ENCODE measurements at places on chromosomes 12 and 14. TPM values are rescaled to one million over a fixed set of nuclear protein-coding genes. Genes with fewer than 3 reads are reported as not detected.

DNA sequence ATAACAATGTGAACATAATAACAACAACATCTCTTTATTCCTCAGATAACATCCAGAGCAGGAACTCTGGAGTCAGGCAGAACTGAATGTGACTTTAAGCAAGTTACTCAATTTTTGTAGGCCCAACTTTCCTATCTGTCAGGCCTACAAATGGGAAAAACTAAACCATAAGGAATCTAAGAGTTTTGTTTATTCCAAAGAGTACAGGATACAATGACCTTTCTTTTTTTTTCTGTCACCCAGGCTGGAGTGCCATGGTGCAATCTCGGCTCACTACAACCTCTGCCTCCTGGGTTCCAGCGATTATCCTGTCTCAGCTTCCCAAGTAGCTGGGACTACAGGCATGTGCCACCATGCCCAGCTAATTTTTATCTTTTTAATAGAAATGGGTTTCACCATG, 9.4 kb downstream of the LPCAT3 start:
- H3K4me1 ChIP-seq, result peaks cover 7% of the 10 kb centered on the region
- H3K4me3 ChIP-seq, result no peak overlapping the region
- H3K27ac ChIP-seq, result no peak overlapping the region
- H3K36me3 ChIP-seq, result peaks cover 14% of the 10 kb centered on the region

- H3K4me1 ChIP-seq, result no peaks in the 10 kb centered on the region
- H3K36me3 ChIP-seq, result no peaks in the 10 kb centered on the region
- no peak for DNase-seq
Observed at GRCh38 chr12:118842866-118843265, 138.5 kb upstream of the SRRM4 start.

The DBX2 gene
- total RNA-seq, result not detected

The LGMN gene
- 4.7 TPM for total RNA-seq

- no peak for DNase-seq
- no peaks in the 10 kb centered on the region for H3K36me3 ChIP-seq
- H3K4me3 ChIP-seq, result no peak overlapping the region
- peak overlapping the region; percentile 37 for H3K27ac ChIP-seq
Observed at GRCh38 chr12:124024776-124025175, 51.8 kb downstream of the ZNF664 start.

- H3K4me3 ChIP-seq, result no peak overlapping the region
- no peaks in the 10 kb centered on the region for H3K36me3 ChIP-seq
- no peak overlapping the region for H3K27ac ChIP-seq
- DNase-seq, result no peak
- H3K27me3 ChIP-seq, result peaks cover 4% of the 10 kb centered on the region
- no peaks in the 10 kb centered on the region for H3K4me1 ChIP-seq
Observed at GRCh38 chr12:124248941-124249825, 45.7 kb upstream of the RFLNA start.

- H3K27me3 ChIP-seq, result no peaks in the 10 kb centered on the region
- H3K4me1 ChIP-seq, result peaks cover 31% of the 10 kb centered on the region
- peak overlapping the region; percentile 88 for H3K4me3 ChIP-seq
- H3K27ac ChIP-seq, result peak overlapping the region; percentile 89
- H3K36me3 ChIP-seq, result peaks cover 2% of the 10 kb centered on the region
- DNase-seq, result no peak
Observed at GRCh38 chr12:7017870-7018349, 366 bp downstream of the LPCAT3 start.

The SMCO2 gene
- 0.46 TPM for total RNA-seq

GRCh38 chr14:87491816-87492215, 501.2 kb downstream of the GALC start:
- H3K27me3 ChIP-seq, result no peaks in the 10 kb centered on the region
- no peak overlapping the region for H3K4me3 ChIP-seq
- H3K36me3 ChIP-seq, result no peaks in the 10 kb centered on the region
- no peaks in the 10 kb centered on the region for H3K4me1 ChIP-seq
- H3K27ac ChIP-seq, result no peak overlapping the region

The DHRS4L2 gene
- 22.5 TPM for total RNA-seq

The DDX55 gene
- total RNA-seq, result 38.3 TPM

DNA sequence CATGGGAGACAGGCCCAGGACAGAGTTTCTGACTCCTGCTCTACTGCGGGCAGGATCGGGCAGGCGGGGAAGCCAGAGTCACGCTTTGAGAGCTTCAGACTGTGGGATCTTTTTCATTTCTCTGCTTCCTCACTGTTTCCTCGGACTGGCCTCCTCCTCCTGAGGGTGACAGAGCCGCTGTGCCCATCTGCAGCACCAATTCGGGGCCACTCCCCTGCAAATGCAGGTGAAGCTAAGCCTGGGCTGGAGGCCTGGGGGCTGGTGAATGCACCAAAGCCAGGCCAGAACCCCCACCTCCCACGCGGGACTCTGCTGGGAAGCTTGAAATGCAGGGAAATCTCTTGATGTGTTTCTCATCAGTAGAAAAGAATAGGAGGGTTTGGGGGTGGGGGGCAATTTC, 77.5 kb downstream of the FOXN3 start:
- H3K27me3 ChIP-seq, result no peaks in the 10 kb centered on the region
- peaks cover 12% of the 10 kb centered on the region for H3K4me1 ChIP-seq
- peaks cover 20% of the 10 kb centered on the region for H3K36me3 ChIP-seq
- H3K27ac ChIP-seq, result no peak overlapping the region

DNA sequence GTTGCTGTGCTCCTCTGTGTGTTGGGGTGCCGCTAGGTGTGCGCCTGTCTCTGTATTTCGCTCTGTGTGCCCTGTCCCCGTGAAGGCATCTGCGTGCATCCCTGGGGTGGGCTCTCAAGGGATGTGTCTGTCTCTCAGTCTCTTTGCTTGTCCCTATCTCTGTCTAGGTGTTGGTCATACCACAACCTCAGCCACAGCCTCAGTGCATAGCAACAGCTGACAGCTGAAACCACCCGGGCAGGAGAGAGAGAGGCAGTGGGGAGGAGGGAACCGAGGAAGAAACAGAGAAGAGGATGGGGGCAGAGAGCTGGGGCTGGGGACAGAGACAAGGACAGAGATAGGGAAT, 953 bp upstream of the NXPH4 start:
- peak overlapping the region; percentile 39 for H3K27ac ChIP-seq

DNA sequence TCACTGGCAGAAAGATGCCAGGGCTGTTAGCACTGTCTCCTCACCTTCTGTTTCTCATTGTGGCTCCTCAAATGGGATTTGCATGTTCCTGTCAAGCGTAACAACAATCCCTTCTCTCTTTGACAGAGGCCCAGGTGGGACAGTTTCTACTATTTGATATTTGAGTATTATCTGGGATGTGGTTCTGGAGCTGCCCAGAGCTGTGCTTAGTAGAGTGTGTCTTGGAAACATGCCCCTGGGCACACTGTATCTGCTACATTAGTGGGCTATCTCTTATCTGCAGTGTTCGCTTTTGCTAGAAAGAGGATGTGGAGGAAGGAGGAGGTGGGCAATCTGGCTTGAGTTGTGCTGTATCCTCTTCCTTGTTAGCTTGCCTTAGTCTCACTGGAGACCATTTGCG, 3.8 kb upstream of the ACADS start:
- H3K27ac ChIP-seq, result no peak overlapping the region

The SSTR1 gene
- not detected for total RNA-seq

- no peak for DNase-seq
- no peak overlapping the region for H3K4me3 ChIP-seq
- no peaks in the 10 kb centered on the region for H3K4me1 ChIP-seq
- H3K27ac ChIP-seq, result no peak overlapping the region
Observed at GRCh38 chr12:23729359-23729758, 220.1 kb downstream of the SOX5 start.

The OAS3 gene
- total RNA-seq, result 204 TPM

The FSCB gene
- total RNA-seq, result not detected
